ENCODE measurements at places on chromosomes 2 and 18.
A peak's percentile ranks its signal among the peaks of the same experiment; 100 is the strongest.

- no peak for DNase-seq
Measured at GRCh38 chr2:10000541-10000940, 42.8 kb upstream of the KLF11 start.

DNA sequence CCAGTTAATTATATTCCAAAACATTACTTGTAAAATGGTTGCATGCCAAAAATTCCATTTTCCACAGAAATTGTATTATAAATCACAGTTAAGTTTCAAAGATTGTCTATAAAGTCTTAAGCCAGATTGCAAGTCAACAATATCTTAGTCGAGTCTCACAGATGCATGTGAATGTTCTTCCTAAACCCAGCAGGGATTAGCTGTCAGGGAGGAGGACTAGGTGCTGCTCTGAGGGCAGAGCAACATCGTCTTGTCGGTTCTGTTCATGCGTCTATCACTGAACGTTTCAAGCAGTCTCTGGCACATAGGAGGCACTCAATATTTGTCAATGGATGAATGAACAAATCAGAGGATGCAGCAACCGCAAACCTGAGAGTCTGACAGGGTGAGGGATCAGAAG, 27.0 kb downstream of the EPB41L3 start:
- no peak for DNase-seq

- peak; percentile 59 for DNase-seq
Measured at GRCh38 chr2:177254433-177255226, 9.9 kb downstream of the NFE2L2 start.

GRCh38 chr2:221975151-221975550, 323.6 kb downstream of the PAX3 start:
- DNase-seq = no peak

Data from kidney capillary endothelial cell (primary cell).